ENCODE measurements at places on chromosomes 3 and 15. TPM values are rescaled to one million over a fixed set of nuclear protein-coding genes. Genes with fewer than 3 reads are reported as not detected.

Gene SLC28A2
- total RNA-seq: not detected

Gene SPATA12
- not detected for total RNA-seq

Gene IL20RB
- 0.35 TPM for total RNA-seq

Gene C3orf49
- total RNA-seq: not detected

Gene AGBL1
- not detected for total RNA-seq

Gene LMAN1L
- total RNA-seq: 20.6 TPM

Gene SAMD7
- not detected for total RNA-seq

Gene RGMA
- 25.0 TPM for total RNA-seq

Gene UBE2E1
- total RNA-seq: 69.9 TPM

Gene SELENOT
- total RNA-seq: 59.8 TPM

Gene UBAP1L
- total RNA-seq: 1.6 TPM

Gene DPPA2
- total RNA-seq: not detected

Gene SUCNR1
- total RNA-seq: 0.08 TPM

Gene KIF15
- 0.73 TPM for total RNA-seq

Gene LDHAL6B
- total RNA-seq: not detected

Gene MASP1
- total RNA-seq: 144 TPM

Gene EXD1
- not detected for total RNA-seq

Gene DAZL
- not detected for total RNA-seq

Gene CCDC13
- total RNA-seq: 0.24 TPM

Gene USP4
- 34.7 TPM for total RNA-seq

Gene PTX3
- total RNA-seq: 0.13 TPM

Gene HTR3E
- total RNA-seq: not detected
